ENCODE measurements at places on chromosomes 5 and 9.

- no peak overlapping the region for H3K27ac ChIP-seq
- no peaks in the 10 kb centered on the region for H3K36me3 ChIP-seq
- no peaks in the 10 kb centered on the region for H3K4me1 ChIP-seq
These were observed 62.6 kb downstream of the SUSD1 start for GRCh38 chr9:112112519-112112918.

GRCh38 chr5:82590112-82590511 is 312.0 kb upstream of the RPS23 start:
- no peak overlapping the region for H3K4me3 ChIP-seq
- no peaks in the 10 kb centered on the region for H3K4me1 ChIP-seq

DNA sequence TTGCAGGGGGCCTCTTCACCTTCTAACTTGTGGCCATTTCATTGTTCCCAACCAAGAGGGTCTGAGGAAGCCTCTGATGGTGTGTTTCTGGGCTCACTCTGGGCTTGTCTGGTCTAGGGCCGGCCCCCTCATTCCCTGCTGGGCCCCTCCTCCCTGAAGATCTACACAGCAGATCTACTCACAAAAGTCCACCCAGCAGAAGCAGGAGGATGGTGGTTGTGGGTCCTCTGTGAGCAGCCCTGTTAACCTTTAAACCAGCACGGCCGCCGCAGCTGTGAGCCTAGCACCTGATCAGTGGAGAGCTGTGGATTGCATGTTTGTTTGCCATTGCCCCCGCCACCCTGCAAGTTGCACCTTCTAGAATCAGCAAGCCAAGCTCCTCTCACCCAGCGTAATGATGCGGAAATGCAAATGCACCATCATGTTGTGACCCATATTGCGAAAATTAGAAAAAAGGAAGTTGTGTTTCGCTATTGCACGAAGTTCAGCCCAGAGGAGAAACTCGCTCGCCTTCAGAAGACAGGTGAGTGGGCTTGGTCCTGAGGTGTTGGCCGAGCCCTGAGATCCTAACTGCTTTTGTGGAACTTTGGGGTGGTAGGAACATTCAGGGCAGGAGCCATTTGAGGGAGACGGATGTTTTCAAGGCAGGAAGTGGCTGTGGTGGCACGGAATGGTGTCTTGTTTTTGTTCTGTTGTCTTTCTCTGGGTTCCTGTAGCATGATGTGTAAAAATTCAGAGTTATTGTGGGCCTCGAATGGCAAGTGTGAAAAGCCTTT is 16.7 kb downstream of the FGD3 start:
- no peak for DNase-seq
- H3K27me3 ChIP-seq: no peaks in the 10 kb centered on the region
- no peaks in the 10 kb centered on the region for H3K4me1 ChIP-seq
- H3K36me3 ChIP-seq: no peaks in the 10 kb centered on the region

DNA sequence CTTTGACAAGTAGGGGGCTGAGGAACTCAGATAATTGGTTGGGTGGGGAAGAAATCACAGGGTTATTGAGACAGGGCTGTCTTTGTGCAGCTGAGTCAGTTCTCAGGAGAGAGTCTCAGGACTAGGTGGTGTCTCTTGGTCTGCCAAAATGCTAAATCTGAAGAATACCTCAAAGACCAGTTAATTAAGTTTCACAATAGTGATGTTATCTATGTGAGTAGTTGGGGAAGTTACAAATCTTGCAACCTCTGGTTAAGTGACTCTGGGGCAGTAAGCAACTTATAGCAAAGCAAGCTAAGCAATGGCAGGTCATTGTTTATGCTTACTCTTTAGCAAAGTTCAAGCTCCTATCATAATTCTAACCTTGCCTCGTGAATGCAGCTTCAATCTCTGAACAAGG is 53.6 kb downstream of the GIN1 start:
- no peaks in the 10 kb centered on the region for H3K4me1 ChIP-seq
- H3K27me3 ChIP-seq: no peaks in the 10 kb centered on the region
- DNase-seq: no peak
- H3K36me3 ChIP-seq: no peaks in the 10 kb centered on the region

- H3K36me3 ChIP-seq: no peaks in the 10 kb centered on the region
- no peak overlapping the region for H3K27ac ChIP-seq
- no peak overlapping the region for H3K4me3 ChIP-seq
- H3K4me1 ChIP-seq: no peaks in the 10 kb centered on the region
- H3K27me3 ChIP-seq: no peaks in the 10 kb centered on the region
- no peak for DNase-seq
These were observed 147.2 kb downstream of the PDE4D start for GRCh38 chr5:59746241-59746765.

GRCh38 chr9:75198436-75198835 is 110.1 kb downstream of the OSTF1 start:
- no peak for DNase-seq
- no peaks in the 10 kb centered on the region for H3K27me3 ChIP-seq
- no peak overlapping the region for H3K4me3 ChIP-seq
- no peak overlapping the region for H3K27ac ChIP-seq
- no peaks in the 10 kb centered on the region for H3K4me1 ChIP-seq

- no peaks in the 10 kb centered on the region for H3K27me3 ChIP-seq
- H3K4me1 ChIP-seq: no peaks in the 10 kb centered on the region
- H3K27ac ChIP-seq: no peak overlapping the region
- no peak overlapping the region for H3K4me3 ChIP-seq
- no peaks in the 10 kb centered on the region for H3K36me3 ChIP-seq
These were observed 361.4 kb upstream of the RFX3 start for GRCh38 chr9:3887221-3887653.

GRCh38 chr9:121073038-121073437 is 1.7 kb upstream of the CNTRL start:
- H3K36me3 ChIP-seq: no peaks in the 10 kb centered on the region
- H3K27ac ChIP-seq: peak overlapping the region; percentile 91
- H3K27me3 ChIP-seq: no peaks in the 10 kb centered on the region

- no peak overlapping the region for H3K4me3 ChIP-seq
- no peaks in the 10 kb centered on the region for H3K36me3 ChIP-seq
- no peak for DNase-seq
- no peaks in the 10 kb centered on the region for H3K27me3 ChIP-seq
These were observed 272.6 kb upstream of the KCNN2 start for GRCh38 chr5:114089259-114089658.

- no peaks in the 10 kb centered on the region for H3K4me1 ChIP-seq
- H3K36me3 ChIP-seq: no peaks in the 10 kb centered on the region
- no peak overlapping the region for H3K27ac ChIP-seq
- DNase-seq: no peak
These were observed 133.4 kb downstream of the DAB2IP start for GRCh38 chr9:121784731-121785411.

GRCh38 chr5:81044868-81045267 is 84.7 kb downstream of the RASGRF2 start:
- no peaks in the 10 kb centered on the region for H3K27me3 ChIP-seq
- H3K4me1 ChIP-seq: no peaks in the 10 kb centered on the region
- H3K4me3 ChIP-seq: no peak overlapping the region
- DNase-seq: no peak

DNA sequence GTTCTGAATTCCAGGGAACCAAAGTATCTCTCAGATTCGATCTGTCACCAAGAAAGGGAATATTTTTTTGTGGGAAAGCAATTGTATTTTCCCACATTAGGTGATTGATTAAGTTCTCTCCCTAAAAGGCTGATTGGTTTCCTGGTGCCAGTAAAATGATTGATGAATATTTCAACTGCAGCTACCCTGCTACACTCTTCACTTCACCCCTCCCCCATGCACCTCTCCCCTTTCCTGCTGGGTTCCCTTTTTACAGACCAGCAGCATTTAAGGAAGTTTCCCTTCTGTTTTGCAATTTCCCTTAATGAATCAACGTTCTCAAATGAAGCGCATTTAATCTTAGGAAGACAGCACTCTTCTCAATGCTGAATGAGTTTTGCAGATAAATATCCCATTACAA is 13.1 kb downstream of the NR6A1 start:
- peak overlapping the region; percentile 20 for H3K27ac ChIP-seq
- no peak overlapping the region for H3K4me3 ChIP-seq
- H3K27me3 ChIP-seq: no peaks in the 10 kb centered on the region

- no peak overlapping the region for H3K4me3 ChIP-seq
- H3K27me3 ChIP-seq: no peaks in the 10 kb centered on the region
- H3K27ac ChIP-seq: no peak overlapping the region
- H3K36me3 ChIP-seq: no peaks in the 10 kb centered on the region
- H3K4me1 ChIP-seq: no peaks in the 10 kb centered on the region
These were observed 605.6 kb downstream of the MTRR start for GRCh38 chr5:8474569-8474930.

DNA sequence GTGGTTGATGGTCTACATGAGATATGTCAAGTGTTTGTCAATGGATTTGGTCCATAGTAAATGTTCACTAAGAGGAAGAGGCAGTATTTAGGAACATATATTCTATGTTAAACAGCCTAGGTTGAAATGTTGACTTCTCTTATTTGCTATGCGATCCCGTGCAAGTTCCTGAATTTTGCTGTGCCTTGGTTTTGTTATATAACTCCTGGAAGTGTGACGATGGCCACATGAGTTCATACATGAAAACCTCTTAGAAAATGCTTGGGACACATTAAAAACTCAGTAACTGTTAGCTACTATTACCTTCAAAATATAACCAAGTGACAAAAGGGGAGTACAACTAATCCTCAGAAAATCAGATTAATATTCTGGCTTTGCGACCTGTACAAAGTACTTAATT is 21.9 kb upstream of the FBXW2 start:
- no peak for DNase-seq
- peaks cover 13% of the 10 kb centered on the region for H3K36me3 ChIP-seq
- H3K27me3 ChIP-seq: no peaks in the 10 kb centered on the region
- no peak overlapping the region for H3K27ac ChIP-seq
- H3K4me3 ChIP-seq: no peak overlapping the region
- H3K4me1 ChIP-seq: no peaks in the 10 kb centered on the region

- H3K4me3 ChIP-seq: no peak overlapping the region
- H3K36me3 ChIP-seq: no peaks in the 10 kb centered on the region
- no peaks in the 10 kb centered on the region for H3K27me3 ChIP-seq
- no peak overlapping the region for H3K27ac ChIP-seq
- H3K4me1 ChIP-seq: no peaks in the 10 kb centered on the region
These were observed 17.8 kb downstream of the BICD2 start for GRCh38 chr9:92746567-92747458.

GRCh38 chr5:142382186-142382585 is 57.4 kb upstream of the SPRY4 start:
- H3K27ac ChIP-seq: no peak overlapping the region
- no peaks in the 10 kb centered on the region for H3K27me3 ChIP-seq
- H3K36me3 ChIP-seq: no peaks in the 10 kb centered on the region
- DNase-seq: no peak
- no peak overlapping the region for H3K4me3 ChIP-seq

DNA sequence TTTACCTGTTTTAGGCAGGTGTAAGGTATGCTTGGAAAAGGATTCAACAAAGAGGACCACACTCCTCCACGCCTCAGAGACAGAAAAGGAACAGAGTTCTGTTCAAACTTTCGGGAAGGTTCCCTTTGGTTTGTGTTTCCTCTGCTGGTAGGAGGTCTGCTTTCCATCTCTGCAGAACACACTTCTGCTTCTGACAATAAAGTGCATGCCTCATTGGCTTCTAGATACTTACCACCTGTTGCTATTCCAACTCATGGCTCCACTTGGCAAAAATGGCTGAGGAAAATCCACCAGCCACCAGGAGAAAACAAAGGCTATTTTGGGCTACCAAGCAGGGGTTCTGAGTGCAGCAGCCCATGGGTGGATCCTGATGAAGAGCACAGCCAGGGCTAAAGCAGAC is 112.7 kb downstream of the NRG2 start:
- no peaks in the 10 kb centered on the region for H3K4me1 ChIP-seq
- H3K27me3 ChIP-seq: no peaks in the 10 kb centered on the region
- H3K27ac ChIP-seq: no peak overlapping the region
- no peaks in the 10 kb centered on the region for H3K36me3 ChIP-seq
- no peak overlapping the region for H3K4me3 ChIP-seq
- no peak for DNase-seq

DNA sequence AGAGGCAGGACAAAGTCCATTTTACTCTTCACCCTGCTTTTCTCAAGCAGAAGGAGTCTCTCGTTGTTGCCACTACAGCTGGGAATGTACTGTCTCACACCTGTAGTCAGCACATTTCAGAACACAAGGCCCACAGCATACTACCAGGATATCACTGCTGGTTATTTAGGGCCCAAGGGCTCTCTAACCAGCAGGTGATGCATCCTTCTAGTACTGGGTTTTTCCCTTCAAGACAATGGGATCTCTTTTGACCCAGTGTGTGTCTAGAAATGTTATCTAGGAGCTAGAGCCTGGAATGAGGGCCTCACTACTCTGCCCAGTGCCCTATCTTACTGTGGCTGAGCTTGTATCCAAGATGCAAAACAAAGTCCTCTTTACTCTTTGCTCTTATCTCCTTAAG is 235.1 kb upstream of the PRR16 start:
- no peaks in the 10 kb centered on the region for H3K27me3 ChIP-seq
- no peaks in the 10 kb centered on the region for H3K36me3 ChIP-seq
- H3K4me1 ChIP-seq: no peaks in the 10 kb centered on the region
- no peak overlapping the region for H3K4me3 ChIP-seq
- DNase-seq: no peak

DNA sequence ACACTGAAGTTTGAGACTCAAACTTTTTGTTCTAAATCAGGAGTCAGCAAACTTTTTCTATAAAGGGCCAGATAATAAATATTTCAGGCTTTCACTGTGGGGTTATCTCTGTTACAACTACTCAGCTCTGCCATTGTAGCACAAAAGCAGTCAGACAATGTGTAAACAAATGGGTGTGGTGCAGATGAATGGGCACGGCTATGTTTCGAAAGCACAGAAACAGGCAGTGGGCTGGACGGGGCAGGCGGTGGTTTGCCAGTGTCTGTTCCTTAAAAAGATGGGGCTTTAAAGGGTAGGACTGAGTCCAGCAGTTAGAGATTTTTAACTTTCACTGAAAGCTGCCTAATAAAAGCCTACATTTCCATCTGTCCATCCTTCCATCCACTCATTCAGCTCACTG is 48.9 kb downstream of the PFDN1 start:
- H3K36me3 ChIP-seq: no peaks in the 10 kb centered on the region
- no peak overlapping the region for H3K27ac ChIP-seq
- H3K4me3 ChIP-seq: no peak overlapping the region
- H3K27me3 ChIP-seq: no peaks in the 10 kb centered on the region

DNA sequence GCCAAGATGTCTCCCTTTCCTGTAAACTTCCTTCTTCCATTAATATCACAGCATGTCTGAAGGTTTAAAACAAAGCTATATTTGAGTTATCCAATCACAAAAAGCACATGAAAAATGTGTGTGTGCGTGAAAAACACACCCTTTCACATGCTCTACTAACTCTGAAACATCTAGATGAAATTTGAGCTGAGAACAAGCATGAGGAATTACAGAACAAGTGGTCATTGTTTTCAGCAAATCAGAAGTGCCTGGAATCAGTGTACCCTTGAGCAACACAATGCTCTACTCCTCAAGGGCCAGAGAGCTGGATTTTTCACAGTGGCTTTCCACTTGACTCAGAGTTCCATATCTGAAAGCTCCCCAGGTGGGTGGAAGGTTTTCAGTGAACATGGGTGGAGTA is 255.9 kb downstream of the PSAT1 start:
- H3K4me1 ChIP-seq: no peaks in the 10 kb centered on the region
- H3K27me3 ChIP-seq: no peaks in the 10 kb centered on the region
- no peak overlapping the region for H3K4me3 ChIP-seq
- H3K36me3 ChIP-seq: no peaks in the 10 kb centered on the region

DNA sequence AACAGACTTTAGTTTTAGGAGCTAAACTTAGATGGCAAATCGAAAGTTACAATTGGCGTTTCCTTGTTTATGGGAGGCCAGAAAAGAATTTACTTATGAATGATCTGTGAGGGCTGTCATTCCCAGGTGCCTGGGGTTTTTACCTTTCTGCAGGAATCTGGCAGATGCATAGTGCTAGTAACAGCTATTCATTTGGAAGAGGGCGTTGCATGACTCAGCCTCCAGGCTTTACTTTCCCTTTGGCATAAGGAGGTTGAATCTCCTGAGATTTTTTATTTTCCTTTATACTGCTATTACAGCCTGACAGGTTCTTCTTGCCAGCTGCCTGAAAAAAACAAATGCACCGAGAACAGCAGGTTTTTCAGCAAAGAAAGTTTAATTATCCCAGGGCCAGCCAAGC is 30.0 kb downstream of the CARD6 start:
- H3K4me1 ChIP-seq: no peaks in the 10 kb centered on the region
- H3K36me3 ChIP-seq: no peaks in the 10 kb centered on the region
- H3K4me3 ChIP-seq: no peak overlapping the region
- DNase-seq: no peak
